Stimulated activated CD4-positive, alpha-beta T cell treated with anti-CD3 and anti-CD28 coated beads, Interleukin-1b, Interleukin-23, amount 100 ng/mL, for 24 hours (primary cell): ENCODE measurements at places on chromosomes 1 and 21.

- no peak for DNase-seq
Measured at GRCh38 chr1:178389441-178389840, 107.3 kb downstream of the CLEC20A start.

- no peak for DNase-seq
Measured at GRCh38 chr1:231618609-231619256, 7.9 kb upstream of the DISC1 start.

- no peak for DNase-seq
Measured at GRCh38 chr1:181081395-181081794, 7.1 kb upstream of the IER5 start.

DNA sequence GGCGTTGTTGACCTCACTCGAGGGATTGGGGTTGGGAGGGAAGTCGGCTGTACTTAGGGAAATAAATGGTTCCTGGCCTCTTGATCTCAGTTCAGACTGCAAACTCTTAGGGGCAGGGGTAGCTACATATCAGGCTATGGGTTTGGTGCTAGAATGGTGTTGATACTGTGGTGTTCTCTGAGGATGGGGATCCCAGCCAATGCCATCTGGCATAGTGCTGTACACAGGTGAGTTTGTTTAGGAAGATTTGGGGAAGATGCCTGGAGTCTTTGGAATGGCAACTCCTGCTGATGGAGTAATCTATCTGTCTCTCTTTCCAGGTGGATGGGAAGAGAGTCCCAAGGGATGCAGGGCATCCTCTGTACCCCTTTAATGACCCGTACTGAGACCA lies 14.3 kb upstream of the NASP start:
- DNase-seq: no peak

DNA sequence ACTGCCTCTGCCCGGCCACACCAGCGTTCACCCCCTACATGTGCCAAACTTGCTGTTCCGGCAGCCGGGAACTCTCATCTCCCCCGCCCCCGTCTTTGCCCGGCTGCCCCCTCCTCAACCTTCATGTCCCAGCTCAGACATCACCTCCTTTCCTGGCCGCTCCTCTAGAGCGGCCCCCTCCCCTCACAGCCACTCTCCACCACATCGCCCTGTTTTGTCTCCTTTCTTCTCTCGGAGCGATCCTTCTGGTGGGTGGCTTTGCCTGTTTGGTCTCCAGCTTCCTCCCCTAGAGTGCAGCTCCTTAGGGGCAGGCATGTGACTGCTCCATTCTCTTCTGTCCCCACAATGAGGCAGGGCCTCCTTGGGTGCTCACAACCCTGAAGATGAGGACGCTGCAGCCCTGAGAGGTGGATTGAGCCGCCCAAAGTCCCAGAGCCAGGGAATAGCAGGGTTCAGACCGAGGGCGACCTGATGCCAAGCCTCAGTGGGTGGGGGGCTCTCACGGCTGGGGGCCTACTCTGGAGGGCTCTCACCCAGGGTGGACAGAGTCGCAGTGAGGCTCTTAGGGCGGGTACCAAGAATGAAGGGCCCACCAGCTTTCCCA lies 44.9 kb upstream of the ECE1 start:
- DNase-seq: no peak

DNA sequence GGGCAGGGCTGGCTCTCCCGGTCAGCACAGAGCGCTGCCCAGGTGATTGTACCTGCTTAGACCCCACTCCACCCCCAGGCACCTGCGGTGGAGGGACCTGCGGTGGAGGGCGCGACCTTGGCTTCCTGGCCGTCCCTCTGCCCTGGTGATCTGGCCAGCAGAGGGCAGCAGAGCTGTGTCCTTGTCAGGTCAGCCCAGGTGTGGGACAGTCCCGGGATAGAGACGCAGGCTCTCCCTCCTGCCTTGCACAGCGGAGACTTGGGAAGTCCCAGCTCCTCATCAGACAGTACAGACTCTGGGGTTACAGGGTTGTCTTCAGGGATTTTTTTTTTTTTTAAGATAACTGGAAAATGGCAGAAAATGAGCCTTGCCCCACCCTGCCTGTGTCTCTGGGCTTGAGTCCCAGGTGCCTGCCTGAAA lies 10.0 kb downstream of the SLX9 start:
- DNase-seq: peak; percentile 66

GRCh38 chr1:221303623-221304022 lies 424.4 kb downstream of the HLX start:
- DNase-seq: no peak

DNA sequence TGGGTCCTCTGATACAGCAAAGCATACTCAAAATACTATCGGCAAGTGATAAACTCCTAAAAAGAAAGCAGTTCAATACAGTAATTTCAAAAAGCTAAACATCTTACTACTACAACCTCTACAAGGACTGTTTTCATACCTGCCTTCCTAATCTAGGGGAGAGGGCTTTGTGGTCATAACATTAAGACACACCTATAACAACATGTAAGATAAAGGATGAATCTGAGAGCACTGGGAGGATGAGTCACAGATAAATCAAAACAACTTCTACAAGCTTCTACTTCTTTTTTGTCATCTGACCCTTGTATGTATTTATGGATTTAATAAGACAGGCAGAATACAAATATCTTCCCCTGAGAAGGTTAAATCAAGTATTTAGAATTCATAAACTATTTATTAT lies 40.0 kb downstream of the LTN1 start:
- DNase-seq: no peak

DNA sequence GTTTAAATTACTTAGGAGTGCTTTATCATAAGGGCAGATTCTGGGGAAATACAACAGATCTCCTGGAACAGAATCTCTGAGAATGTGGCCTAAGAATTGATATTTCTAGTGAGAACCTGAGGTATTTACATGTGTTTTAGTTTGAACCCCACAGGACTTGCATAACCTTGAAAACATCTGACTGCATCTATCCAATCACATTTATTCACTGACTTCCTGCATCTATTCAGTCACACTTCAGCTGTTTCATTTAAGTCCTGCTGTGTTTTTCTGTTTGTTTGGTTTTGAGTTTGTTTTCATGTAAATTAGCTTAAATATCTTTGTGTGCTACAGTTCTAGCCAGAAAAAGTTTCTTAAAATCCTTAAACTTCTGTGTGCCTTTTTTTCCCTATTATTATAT lies 1260.7 kb downstream of the PLA2G4A start:
- no peak for DNase-seq

DNA sequence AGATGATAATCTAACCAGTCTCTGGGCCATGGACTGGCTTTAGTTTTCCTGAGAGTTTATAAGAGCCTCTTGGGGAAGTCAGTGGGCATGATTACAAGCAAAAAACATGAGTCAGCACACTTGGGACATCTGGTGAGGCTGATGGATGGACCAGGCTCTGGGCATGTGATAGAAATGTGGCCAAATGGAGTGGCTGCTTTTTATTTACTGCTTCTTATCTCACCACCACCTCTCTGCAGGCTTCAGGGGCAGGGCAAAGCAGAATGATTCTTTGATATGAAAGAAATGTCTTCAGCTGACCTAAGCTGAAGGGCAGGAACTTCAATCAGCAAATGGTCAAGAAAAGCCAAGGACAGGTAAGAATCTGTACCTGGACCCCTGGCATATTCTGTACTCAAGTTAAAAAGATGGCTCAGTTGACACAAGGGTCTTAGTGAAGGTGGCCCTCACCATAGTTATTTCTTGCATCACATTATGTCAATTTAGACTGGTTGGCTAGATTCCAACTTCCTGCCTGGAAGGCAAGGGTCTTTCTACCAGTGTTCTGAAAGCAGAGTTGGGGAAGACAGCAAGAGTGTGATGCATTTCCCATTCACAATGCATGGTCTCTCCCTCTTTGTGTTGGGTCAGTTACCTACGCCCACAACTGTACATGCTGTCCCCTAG lies 162.8 kb downstream of the FASLG start:
- no peak for DNase-seq

DNA sequence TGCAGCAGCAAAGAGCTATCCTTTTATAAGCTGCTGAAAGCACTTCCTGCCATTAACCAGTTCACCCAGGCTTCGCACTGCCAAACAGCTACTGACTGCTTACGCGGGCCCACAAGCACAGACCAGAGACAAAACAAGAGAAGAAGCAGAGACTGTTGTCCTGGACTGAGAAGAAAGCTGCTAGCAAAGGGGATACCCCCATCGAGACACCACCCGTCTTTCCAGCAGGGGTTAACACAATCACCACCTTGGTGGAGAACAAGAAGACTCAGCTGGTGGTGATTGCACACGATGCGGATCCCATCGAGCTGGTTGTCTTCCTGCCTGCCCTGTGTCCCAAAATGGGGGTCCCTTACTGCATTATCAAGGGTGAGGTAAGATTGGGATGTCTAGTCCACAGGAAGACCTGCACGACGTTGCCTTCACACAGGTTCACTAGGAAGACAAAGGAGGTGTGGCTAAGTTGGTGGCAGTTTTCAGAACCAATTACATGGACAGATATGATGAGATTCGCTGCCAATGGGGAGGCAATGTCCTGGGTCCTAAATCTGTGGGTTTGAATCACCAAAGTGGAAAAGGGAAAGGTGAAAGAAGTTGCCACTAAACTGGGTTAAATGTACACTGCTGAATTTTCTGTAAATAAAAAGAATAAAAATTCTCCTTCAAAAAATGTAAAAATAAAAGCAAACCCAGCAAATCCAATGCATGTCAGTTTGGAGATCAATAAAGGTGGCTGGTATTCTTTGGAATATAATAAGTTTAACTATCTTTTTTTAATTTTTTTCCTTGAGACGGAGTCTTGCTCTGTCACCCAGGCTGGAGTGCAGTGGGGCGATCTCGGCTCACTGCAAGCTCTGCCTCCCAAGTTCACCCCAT lies 1.2 kb downstream of the FMO5 start:
- no peak for DNase-seq

- DNase-seq: no peak
Measured at GRCh38 chr21:35818597-35818996, 241.7 kb downstream of the SETD4 start.

DNA sequence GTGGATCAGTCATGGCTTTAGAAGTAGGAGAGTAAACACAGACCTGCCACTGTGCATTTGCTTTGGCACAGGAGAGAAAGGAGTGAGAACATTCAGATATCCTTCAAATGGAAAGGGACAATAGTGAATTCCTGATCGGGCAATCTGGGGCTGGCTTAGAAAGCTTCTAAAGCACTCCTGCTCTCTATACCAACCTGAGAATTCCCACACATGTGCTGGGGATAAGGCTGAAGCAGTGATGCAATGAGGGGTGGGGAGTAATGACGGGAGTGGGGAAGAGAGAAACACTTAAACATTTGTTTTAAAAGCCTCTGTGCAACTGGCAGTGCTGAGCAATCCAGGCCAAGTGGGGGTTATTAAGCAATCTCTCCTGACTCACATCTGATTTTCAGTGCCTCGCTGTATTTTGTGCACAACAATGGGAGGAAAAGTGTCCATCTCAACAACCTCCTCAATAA lies 108.8 kb downstream of the KIAA0319L start:
- no peak for DNase-seq

DNA sequence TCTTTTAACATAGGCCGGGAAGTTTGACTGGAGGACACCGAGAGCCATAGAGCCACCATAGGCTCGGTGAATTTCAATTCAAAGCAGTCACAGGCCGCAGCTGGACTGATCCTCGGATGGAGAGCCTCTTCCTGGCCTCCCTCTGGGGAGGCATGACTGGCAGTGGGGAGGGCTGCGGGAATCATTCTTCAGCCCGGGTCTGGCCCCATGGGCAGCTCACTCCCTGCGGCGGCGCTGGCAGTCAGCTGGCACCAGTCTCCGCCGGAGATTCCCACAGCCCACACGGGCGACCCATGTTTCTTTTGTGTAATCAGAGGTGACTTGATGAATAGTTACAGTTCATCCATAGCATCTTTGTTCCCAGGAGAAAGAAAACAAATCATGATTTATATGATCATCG lies 10.6 kb downstream of the ESPN start:
- no peak for DNase-seq

- no peak for DNase-seq
Measured at GRCh38 chr1:114467491-114467890, 43.5 kb downstream of the TRIM33 start.

- DNase-seq: no peak
Measured at GRCh38 chr21:15795533-15795932, 65.8 kb downstream of the USP25 start.

- DNase-seq: no peak
Measured at GRCh38 chr1:64898107-64898861, 68.1 kb downstream of the JAK1 start.
